Body of pancreas (tissue), 4 donors: ENCODE measurements at places on chromosomes 6 and 20.

GRCh38 chr6:149061930-149062329 is 255.6 kb upstream of the TAB2 start:
- no peak for DNase-seq

DNA sequence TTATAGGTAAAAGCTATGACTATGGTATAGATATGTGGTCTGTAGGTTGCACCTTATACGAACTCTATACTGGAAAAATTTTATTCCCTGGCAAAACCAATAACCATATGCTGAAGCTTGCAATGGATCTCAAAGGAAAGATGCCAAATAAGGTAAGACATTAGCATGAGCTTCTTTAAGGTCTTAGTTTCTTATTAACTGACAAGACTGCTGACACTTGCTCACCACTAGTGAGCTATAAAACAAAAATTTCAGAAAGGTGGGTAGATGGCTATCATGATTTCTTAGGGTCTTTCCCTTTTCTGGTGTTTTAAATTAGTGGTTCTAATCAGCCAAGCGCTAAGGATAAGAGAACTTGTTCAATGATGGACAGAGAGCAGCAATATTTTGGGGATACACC is 21.9 kb downstream of the FAM217A start:
- DNase-seq = no peak

GRCh38 chr6:121791396-121792315 is 356.2 kb downstream of the GJA1 start:
- DNase-seq = no peak

GRCh38 chr6:11762794-11763459 is 15.7 kb downstream of the ADTRP start:
- DNase-seq = no peak

DNA sequence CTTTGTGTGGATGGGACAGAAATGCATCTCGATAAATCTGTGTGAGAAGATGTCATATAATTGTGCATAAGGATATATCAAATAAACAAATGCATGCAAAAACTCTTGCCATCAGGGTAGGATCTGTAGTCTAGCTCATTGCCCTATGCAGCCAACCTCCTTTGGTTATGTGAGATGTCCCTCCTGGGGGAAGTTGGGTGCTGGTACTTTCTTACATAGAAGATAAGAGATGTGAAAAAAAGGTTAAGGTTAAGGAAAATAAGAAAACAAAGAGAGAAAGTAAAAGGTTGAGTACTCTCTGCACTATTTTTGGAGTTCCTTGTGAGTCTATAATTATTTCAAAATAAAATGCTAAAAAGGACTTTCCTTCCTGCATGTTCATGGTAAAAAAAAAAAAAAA is 30.4 kb downstream of the ZDHHC14 start:
- no peak for DNase-seq

DNA sequence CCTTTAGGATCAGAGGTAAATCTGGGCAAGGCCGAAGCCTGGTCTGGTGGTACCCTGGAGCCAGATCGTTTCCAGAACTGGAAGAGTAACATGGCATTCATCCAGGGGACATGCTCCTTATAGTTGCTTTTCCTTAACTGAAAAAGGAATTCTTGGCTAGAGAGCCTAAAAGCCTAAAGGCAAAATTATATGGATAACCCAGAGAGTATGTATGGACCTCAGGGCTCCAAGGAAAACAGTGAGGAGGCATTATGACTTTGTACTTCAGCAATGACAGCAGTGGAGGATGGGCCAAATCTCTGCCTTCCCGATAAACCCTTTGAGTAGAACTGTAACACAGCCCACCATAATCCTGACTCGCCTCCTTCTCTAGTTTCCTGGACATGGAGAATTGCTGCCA is 29.3 kb downstream of the ARHGAP18 start:
- DNase-seq = no peak

DNA sequence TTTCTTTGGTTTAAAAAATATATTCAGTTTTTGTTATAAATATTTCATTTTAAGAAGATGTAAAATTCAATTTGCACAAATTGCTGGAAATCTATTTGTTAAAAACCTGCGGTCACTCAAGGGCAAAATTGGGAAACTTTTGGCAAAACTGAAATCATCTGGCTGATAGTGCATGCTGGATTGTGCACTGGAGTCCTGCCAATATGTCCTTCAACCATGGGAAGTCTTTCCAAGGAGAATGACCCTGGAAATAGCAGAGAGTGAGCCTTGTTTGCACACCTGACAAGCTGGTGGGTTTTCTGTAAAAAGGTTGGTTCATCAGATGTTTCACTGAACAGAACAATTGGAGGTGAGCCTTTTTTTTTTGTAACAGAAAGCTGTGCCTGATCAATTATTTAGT is 413.5 kb downstream of the BTBD3 start:
- peak; percentile 25 for DNase-seq

GRCh38 chr20:39270837-39271604 is 308.9 kb downstream of the DHX35 start:
- DNase-seq = peak; percentile 14

GRCh38 chr20:16173044-16173443 is 400.2 kb downstream of the KIF16B start:
- DNase-seq = no peak

GRCh38 chr6:138944412-138944811 is 43.6 kb downstream of the REPS1 start:
- no peak for DNase-seq
